ENCODE measurements at places on chromosomes 4 and X.

- DNase-seq = peak; percentile 32
Observed at GRCh38 chrX:8743126-8743732, 11.3 kb upstream of the ANOS1 start.

DNA sequence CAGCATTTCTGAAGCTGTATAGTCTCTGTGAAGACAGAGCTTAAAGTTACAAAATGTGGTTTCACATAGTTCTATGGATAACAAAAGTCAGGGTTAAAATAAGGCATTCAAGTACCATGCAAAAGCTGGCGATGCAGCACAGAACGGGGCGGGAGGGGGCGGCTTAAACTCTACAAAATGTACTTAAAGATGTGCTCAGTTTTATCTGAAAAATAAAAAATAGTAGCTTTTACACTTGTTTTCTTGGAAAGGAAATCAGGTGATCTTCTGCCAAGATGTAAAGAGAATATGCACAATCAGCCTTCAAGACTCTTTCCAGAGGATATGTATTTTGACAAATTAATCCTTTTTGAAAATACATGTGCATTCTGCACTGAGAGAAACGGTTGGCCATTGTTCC, 301.7 kb upstream of the EMCN start:
- no peak for DNase-seq

- no peak for DNase-seq
Observed at GRCh38 chrX:13699183-13699826, 10.4 kb downstream of the RAB9A start.

DNA sequence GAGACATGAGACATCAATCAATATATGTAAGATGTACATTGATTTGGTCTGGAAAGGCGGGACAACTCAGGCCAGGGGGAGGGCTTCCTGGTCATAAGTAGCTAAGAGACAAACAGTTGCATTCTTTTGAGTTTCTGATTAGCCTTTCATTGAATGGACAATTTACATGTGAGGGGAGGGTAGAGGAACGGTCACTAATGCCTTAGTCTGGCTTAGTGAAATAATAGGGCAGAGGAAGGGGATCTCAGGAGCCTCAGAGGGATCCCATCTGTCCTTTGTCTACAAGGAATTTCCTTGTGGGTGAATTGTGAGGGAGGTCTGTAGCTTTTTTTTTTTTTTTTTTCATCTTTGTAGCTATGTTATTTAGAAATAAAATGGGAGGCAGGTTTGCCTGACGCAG, 88.3 kb downstream of the GK start:
- no peak for DNase-seq

- DNase-seq = no peak
Observed at GRCh38 chr4:108738003-108738706, 24.7 kb downstream of the ETNPPL start.

DNA sequence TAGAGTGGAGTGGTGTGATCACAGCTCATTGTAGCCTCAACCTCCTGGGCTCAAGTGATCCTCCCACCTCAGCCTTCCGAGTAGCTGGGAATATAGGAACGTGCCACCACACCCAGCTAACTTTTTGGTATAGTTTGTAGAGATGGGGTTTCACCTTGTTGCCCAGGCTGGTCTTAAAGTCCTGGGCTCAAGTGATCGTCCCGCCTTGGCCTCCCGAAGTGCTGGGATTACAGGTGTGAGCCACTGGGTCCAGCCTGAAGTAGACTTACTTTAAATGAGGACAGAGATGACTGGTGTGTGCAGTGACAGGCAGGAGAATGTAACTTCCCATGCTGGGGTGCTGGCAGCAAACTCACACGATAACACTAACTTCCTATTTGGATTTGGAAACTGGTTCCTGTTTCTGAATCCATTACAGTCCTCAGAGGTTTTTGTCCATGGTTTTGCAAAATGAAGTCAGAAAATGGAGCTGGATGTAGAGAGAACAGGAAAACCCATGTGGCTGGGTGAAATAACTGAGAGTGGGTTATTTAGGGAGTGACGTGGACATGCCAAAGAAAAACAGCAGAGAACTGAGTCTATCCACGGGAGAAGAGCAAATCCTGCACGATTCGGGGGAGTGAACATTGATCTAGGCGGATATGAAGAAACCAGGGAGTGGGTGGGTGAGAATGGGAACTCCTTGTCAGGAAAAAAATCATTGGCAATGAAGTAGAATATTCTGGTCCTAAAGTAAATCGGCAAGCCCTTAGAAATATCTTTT, 95.6 kb downstream of the GATB start:
- no peak for DNase-seq
